Mammary epithelial cell (primary cell): ENCODE measurements at places on chromosomes 7 and 10. TPM values are rescaled to one million over a fixed set of nuclear protein-coding genes. Genes with fewer than 3 reads are reported as not detected.

FAM180A gene
- total RNA-seq = not detected in 2 replicates

EBLN1 gene
- total RNA-seq = not detected in 2 replicates

ADRA2A gene
- total RNA-seq = not detected

CLEC5A gene
- total RNA-seq = 0.83 TPM

ELN gene
- not detected in 2 replicates for total RNA-seq

SP8 gene
- not detected for total RNA-seq

PALD1 gene
- not detected in 2 replicates for total RNA-seq

PDK4 gene
- total RNA-seq = not detected in 2 replicates

STAMBPL1 gene
- 2.2 TPM for total RNA-seq

ZNF365 gene
- 13.0 TPM for total RNA-seq

DNA sequence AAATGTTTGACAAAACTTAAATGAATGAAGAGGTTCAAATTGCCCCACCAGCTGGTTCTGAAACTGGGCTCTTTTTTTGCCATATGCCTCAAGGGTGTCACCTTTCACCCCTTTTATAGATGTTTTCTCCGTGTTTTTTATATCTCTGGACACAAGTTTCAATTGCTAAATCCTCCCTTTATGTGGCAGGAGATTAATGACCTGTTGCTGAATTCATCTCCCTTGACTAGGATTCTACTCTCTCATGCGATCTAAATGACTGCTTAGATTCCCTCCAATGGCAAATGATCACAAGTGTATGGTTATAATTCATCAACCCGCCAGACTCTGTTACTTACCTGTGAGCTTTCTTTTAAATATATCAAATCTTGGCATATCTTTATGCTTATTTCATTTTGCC is 677.0 kb upstream of the POT1 start:
- DNase-seq = no peak

- no peak for DNase-seq
Observed at GRCh38 chr10:7407368-7408290, 3.2 kb downstream of the SFMBT2 start.

GRCh38 chr7:151868396-151869108 is 8.4 kb downstream of the PRKAG2 start:
- DNase-seq = no peak

DNA sequence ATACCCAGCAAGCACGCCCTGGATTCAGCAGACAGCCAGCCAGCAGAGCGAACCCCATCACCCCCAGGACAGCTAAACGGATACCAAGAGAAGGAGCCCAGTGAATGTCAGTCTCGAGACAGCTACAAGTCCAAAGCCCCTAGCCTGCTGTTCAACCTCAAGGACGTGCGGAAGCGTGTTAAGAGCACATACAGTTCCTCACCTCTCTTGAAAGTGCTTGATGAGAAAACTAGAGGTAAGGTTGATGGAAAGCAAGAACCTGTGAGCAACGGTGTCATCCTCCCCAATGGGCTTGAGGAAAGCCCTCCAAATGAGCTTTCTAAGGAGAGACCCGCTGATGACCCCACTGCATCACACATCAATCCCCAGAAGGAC is 24.9 kb downstream of the C10orf71 start:
- no peak for DNase-seq

DNA sequence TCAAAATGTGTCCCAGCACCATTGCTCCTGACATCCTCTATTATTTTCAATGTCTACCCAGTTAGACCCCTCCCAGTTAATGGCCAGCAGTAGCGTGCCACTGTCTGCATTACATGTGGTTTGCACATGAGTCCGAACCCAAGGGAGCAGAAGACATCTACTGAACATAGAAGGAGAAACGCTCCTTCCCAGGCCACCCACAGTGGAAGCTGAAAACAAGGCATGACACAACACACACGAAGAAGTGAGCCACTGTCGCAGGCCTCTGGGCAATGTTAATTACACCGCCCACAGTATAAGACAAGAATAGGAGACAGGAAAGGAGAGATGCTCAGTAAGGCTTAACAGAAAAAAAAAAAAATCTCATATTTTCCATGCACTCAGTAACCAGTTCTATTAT is 50.5 kb downstream of the MKX start:
- no peak for DNase-seq

DNA sequence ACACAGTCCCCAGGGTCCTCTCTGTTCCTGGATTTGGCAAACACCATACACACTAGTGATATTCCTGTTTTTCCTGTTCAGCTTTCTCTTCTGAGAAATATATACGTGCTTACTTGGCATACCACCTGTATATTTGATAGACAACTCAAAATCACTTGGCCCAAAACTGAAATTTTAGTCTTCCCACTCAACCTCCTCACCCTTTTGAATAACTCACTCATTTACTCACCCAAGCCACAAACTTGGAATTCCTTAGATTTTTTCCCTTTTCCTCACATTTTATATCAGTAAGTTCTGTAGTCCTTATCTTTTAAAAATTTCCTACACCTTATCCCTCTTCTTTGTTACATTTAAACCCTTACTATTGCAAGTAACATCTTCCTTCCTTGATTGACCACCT is 143.4 kb downstream of the PPP1R3A start:
- no peak for DNase-seq

DNA sequence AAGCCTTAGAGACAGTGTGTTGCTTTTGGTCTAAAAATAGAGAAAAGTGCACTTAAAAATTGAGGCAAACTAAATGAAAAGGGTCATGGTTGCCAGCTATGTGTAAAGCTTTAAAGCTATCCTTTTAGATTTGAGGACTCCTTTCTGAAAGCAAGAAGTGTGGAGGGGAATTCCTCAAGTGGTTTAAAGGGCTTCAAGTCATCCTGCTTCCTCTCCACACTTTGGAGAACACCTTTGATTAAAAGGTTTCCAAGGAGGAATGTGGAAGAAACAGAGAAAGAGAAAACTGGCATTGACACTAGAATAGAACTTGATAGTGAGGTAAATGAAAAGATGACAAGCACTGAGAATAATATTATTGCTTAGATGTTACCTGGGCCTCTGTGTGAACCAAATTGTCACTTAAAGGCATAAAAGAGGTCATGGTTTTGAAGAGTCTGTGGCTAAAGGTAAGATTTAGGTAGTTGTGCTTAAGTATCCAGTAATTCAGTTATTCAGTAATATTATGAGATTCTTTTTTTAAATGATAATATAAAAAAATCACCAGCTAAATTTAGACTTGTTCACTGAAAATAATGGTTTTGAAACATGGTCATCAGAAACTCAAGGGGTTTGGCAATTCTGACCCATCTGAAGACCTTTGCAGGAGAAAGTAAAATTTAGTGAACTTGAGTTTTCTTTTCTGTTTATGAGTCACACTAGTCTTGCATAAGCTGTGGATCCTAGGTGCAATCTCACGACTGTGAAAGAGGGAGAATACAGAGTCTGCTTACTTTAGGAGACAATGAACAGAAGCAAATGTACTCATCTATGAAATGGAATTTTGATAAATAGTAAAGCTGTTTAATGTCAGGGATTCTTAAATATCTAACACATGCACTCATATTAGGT is 466.0 kb downstream of the KIF20B start:
- peak; percentile 74 for DNase-seq

- peak; percentile 36 for DNase-seq
Observed at GRCh38 chr7:156892081-156892800, 742 bp downstream of the LMBR1 start.

DNA sequence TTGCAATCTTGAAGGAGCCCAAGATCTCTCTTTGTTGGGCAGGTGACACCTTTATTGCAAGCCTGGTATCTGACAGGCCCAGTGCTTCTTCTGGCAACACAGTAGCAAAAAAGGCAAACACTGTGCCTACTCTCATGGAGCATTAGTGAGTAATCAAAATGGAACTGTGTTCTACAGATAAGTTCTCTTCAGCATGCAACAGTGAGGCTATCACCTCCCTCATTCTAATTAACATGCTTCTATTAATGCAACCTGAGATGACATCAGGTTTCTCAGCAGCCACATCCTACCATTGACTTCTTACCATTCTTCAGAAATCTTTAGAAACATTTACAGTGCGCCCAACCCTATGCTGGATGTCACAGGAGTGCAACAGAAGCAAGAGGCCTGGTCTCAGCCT is 77.9 kb upstream of the KCNMA1 start:
- no peak for DNase-seq

DNA sequence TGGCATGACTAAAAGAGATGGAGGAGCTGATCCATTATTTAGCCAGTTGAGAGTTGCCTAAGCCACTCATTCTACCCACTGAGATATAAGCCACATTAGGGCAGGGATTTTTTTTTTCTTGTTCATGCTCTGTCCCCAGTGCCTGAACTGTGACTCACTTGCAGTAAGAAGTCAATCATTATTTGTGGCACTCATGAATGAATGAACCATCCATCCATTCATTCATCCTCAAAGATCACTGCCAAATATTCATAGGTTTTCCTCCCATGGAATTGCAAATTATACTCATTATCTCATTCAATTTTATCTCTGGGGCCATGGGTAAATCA is 22.8 kb upstream of the ARID5B start:
- DNase-seq = no peak

- DNase-seq = no peak
Observed at GRCh38 chr10:9296190-9296589, 1241.7 kb downstream of the GATA3 start.

DNA sequence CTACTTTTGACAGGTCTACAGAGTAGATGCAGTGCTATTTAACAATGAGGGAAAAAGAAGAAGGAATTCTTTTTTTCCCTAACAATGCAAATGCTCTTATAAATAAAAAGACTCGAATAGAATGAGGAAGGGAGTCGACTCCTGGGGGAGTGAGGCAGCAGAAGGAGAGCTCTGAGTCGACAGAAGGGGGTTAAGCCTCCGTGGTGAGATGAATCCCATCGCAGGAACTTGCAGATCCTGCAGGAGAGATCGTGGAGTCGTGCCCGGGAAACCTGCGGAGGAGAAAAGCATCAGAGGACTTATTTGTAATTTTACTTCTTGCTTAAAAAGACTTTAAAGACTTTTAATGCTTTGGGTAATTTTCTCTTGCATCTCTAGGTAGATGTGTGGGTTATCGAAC is 17.4 kb downstream of the ITIH2 start:
- no peak for DNase-seq

- DNase-seq = peak; percentile 79
Observed at GRCh38 chr10:59177031-59177797, 771 bp downstream of the PHYHIPL start.

GRCh38 chr10:116809483-116810119 is 39.7 kb upstream of the ENO4 start:
- peak; percentile 34 for DNase-seq

DNA sequence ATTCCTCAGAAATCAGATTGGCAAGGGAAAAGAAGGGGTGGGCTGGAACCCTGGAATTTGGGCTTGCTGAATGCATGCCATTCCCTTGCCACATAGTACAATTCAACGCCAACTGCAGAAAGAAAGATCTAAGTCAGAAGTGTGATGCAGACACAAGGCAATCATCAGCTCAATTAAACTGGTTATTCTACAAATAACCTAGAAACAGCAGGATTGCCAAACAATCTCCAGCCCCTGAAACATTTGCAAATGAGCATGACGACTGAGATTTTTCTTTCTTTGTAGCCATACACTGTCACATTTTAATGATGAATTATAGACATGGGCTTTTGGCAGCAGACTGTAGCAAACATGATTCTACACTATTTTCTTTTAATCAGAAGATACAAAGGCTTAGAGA is 16.5 kb upstream of the CREB5 start:
- DNase-seq = no peak

DNA sequence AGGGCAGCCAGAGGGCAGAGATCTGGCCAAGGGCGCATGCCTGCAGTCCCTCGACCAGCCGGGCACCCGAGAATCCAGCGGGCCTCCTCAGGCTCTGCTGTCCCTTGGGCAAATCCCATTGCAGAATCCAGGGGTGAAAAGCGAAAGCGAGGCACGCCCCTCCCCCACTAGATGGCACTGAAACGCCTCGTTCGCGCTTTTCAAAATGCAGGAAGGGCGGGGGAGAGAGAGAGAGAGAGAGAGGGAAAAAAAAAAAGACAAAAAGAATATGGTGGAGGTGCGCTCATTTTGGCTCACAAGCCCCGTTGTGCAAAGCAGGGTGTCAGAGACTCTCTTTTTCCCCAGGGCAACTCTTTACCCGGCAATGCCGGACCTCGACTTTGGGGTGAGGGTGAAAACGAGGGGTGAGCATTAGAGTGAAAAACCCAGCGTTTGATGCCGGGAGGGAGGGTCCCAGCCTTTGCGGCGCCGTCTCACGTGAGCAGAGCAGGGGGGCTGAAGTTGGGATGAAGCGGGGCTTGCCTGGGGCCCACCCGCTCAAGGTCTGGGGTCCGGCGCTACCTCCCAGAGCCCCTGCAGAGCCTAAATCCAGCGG is 2.5 kb upstream of the TMEM178B start:
- no peak for DNase-seq

- no peak for DNase-seq
Observed at GRCh38 chr7:6384327-6384726, 63.4 kb downstream of the DAGLB start.

GRCh38 chr7:7705318-7705717 is 13.1 kb downstream of the RPA3 start:
- DNase-seq = no peak

GRCh38 chr7:138750901-138751464 is 46.8 kb upstream of the TMEM213 start:
- no peak for DNase-seq

- DNase-seq = no peak
Observed at GRCh38 chr10:34139559-34139958, 675.5 kb downstream of the PARD3 start.
